ENCODE measurements at places on chromosomes 6 and 20.
A peak's percentile ranks its signal among the peaks of the same experiment; 100 is the strongest.

DNA sequence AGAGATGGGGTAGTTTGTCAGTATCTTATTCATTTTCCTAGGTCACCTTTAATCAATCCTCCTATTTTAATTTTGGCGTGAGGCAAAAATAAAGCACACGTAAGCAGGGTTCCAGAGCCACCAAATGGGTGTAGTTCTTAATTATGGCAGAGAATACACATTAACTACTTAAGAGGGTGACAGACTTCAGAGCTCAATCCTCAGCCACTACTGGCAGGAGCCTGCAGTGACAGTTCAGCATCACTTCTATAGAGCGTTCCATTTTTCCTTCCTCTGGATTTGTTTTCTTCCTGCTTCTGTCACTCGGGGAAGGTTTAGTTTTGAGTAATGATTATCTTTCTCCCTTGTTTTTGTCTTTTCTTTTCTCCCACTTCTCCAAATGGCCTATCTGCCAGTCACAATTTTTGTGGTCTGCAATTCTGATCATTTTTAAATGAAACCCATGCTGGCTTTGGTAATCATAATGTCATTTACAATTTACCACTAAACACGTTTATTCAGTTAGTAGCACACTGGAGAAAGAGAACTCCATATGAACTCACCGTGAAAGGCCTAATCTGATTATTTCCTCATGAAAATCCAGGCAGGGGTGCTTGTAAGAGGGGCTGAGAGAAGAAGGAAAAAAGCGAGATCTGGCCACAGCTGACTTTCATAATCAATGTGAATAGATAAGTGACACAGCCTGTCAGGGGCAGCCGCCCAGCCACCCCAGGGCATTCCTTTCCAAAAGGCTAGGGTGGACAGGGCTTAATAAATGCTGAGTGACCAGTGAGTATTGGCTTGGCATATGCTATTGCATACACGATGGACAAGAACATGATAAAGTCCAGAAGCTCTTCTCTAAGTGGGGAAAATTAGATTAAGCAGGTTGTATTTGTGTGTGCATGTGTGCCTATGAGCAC, 412.1 kb downstream of the PKHD1 start:
- no peak for DNase-seq

DNA sequence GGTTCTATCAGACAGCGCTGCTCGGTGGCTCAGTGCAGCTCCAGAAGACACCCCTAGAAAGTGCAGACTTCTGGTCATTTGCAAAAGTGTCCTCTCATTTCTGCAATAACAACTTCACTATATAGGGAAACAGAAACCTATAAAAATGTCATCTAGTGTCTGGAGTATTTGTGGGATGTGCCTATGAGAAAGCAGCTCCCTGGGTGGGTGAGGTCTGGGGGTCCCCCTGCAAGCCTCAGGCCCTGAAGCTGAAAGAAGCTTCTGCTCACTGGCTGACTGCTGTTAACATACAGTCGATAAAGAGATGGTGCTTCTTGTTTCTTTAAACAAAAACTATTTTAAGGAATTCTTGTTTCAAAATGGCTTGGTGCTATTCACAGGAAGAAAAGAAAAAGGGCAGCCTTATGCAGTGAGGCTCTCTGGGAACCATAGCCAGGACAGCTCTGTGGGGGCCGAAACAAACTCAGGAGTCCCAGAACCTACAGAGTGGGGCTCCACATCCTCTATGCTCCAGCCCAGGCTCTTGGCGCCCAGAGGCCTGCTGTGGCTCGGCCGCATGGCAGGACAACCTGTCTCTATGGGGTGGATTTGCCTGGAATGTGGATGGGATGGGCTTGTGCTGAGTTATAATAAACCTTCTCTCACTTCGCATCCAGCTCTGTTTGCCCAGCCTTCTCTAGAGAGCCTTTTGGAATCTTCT, 109.7 kb downstream of the BANF2 start:
- DNase-seq, result no peak

GRCh38 chr6:137715589-137716045, 151.4 kb upstream of the TNFAIP3 start:
- no peak for DNase-seq

DNA sequence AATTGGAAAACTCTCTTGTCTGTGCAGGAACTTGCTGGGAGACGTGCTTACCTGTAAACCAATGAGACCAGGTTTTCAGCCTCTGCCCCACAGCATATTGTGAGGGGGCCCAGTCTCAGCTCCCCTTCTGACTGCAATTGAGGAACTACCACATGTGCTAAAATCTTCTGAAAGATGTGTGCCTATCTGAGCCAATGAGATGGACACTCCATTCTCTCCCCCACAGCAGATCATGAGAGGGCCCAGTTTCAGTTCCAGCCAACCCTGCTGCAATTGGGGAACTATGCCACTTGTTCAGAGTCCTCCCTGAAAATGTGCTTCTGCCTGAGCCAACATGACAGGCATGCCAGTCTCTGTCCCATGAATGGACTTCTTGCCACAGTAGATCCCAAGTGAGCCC, 20.9 kb upstream of the PI3 start:
- DNase-seq, result no peak

DNA sequence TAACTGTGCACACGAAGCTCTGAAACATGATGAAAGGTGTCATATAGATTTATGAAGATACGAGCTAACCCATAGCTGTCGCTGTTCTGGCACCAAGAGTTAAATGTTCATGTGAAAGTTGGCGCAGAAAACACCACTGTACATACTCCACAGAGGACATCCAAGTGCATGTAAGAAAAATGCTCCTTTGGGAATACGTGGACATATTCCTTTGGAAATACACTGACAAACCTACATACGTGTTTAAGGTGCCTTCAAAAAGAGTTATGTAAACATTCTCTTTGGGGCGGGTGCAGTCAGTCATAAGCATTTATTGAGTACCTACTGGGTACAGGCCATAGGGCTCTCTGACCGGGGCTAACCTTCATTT, 723 bp upstream of the ARID1B start:
- DNase-seq, result peak; percentile 69

GRCh38 chr20:62707921-62708521, 615 bp upstream of the NTSR1 start:
- DNase-seq, result no peak

DNA sequence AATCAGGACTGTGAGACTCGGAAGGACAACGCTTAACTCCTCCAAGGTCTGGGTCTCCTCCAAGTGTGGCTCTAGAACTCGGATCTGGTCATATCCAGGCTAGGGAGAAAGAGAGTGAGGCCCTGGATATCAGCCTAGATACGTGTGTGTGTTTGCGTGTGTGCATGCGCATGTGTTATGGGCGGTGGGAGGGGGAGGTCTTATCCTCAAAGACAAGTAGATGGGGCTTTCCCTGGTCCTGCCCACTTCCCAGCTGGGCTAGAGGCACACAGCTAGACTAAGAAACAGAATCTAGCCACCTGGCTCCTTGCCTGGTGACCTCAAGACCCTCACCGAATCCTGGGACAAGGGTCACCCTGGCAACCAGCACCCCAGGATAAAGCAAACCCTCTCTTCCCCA, 13.2 kb downstream of the CPNE5 start:
- DNase-seq, result no peak

All from kidney glomerular epithelial cell (primary cell).